Activated T-cell treated with anti-CD3 and anti-CD28 coated beads for 48 hours (primary cell): ENCODE measurements at places on chromosomes 5 and 9.

DNA sequence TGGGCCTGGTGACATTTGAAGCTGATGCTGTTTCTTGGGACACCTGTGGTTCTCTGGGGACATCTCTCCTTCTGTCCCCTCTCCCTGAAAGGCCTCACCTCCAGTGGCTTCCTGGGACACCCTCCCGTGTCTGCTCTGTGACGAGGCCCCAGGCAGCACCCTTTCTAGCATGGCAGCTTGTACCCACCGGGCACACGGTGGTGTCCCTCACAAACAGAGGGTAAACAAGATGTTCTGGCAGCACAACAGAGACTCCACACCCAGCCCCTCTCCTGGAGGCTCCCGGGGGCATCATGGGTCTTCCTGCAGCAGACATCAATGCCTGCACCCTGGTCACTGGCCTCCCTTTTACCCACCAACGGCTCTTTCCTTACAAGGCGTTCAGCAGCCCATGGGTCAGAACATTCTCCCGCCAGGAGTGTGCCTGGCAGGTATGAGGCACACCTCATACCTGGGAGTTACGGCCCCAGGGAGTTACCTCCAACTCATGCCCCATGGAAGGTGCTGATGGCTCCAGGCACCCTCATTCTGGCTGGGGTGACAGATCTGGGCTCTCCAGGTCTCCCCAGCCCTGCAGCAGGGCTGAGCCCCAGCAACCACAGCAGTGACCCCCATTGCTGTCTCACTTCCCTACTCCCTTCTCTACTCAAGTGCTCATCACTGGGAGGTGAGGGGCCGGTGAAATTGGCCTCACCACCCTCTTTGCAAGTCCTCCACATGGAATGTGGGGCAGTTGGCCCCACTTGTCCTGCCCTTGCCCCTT, 51.1 kb downstream of the BARX1 start:
- no peak for DNase-seq

GRCh38 chr9:97786341-97786740, 66.7 kb upstream of the FOXE1 start:
- no peak for DNase-seq

- no peak for DNase-seq
These were observed 23.4 kb upstream of the COL27A1 start for GRCh38 chr9:114131808-114132549.

- DNase-seq = no peak
These were observed 74.8 kb upstream of the TGFBR1 start for GRCh38 chr9:99030092-99030511.

- DNase-seq = no peak
These were observed 611.1 kb downstream of the ACTL7B start for GRCh38 chr9:108244686-108245085.

DNA sequence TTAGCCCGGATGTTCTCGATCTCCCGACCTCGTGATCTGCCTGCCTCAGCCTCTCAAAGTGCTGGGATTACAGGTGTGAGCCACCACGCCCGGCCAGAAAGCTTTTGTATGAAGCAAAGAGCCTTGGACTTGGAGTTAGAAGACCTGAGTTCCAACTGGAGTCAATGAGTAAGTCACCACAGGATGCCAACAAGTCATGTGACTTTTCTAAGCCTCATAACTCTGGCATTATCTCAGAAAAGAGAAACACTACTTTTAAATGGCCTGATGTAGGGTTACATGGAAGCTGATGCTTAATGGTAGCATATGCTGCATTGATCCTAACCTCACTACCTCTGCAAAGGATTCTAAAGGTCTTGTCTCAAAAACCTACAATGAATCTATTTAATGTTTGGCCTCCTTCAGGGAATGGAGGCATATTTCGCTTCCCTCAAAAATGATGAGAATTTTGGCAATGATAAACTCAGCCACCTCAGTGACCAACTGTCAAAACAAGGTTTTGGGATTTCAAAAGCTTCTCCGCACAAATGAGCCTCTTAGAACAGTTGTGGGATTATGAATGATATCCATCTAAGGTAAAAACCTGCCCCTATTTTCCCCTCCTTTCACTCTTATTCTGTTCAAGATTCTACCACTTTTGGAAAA, 236.8 kb downstream of the ACTL7B start:
- no peak for DNase-seq

- DNase-seq = no peak
These were observed 6.5 kb upstream of the FAM163B start for GRCh38 chr9:133615606-133616188.

GRCh38 chr9:19181561-19181960, 48.9 kb upstream of the DENND4C start:
- no peak for DNase-seq

DNA sequence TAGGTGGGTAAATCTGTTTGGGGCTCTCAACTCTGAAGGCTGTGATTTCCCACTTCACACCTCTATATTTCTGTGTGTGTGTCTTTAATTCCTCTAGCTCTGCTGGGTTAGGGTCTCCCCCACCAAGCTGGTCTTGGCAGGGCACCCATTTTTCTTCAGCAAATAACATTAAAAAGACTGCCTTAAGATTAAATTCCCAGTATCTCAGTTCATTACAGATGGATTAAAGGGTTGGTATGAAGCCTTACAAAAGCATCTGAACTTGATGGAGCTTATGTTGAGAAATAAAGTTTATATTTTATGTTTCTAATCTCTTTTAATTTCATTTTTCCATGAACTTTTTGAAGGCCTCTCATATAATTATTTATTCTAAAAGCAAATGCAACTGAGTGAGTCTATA, 11.7 kb downstream of the PCAT7 start:
- DNase-seq = no peak

DNA sequence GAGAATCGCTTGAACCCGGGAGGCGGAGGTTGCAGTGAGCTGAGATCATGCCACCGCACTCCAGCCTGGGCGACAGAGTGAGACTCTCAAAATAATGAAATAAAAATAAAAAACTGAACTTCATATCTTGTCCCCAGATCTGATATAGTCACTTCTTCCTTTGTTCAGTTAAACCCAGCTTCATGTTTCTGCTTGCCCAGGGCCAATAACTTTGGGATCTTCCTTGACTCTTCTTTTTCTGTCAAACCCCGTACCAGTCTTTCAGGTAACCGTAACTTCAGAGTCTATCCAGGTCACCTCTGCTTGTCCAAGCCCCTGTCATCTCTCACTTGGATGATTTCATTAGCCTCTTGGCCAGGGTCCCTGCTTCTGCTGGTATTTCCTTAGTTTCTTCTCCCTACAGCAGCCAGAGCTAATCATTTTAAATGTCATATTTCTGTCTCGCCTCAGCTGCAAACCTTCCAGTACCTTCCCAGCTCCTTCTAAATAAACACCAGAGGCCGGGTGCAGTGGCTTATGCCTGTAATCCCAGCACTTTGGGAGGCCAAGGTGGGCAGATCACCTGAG, 19.7 kb upstream of the ABL1 start:
- DNase-seq = no peak

GRCh38 chr5:134053840-134054338, 49.1 kb upstream of the VDAC1 start:
- no peak for DNase-seq

DNA sequence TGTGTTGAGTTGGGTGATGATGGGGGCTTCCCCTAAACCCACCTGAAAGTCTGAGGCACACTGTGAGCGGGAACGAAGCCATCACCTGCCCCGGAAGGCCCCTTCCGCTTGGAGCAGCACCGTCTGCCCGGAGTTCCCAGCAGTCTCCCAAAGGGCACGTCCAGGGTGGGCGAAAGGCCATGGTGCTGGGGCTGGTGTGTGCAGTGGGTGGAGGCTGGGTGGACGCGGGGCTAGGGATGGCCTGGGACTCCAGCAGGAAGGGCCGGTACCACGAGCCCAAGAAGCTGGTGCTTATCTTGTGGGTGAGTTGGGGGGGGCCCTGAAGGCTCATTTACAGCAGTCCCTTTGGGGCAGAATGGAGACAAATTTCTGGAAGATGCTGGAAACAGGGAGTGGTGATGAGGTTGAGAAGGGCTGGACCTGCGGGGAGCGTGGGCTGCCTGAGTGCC, 4.6 kb downstream of the FLT4 start:
- no peak for DNase-seq

- DNase-seq = peak; percentile 4
These were observed 436.7 kb downstream of the ZSWIM6 start for GRCh38 chr5:61768692-61769281.

DNA sequence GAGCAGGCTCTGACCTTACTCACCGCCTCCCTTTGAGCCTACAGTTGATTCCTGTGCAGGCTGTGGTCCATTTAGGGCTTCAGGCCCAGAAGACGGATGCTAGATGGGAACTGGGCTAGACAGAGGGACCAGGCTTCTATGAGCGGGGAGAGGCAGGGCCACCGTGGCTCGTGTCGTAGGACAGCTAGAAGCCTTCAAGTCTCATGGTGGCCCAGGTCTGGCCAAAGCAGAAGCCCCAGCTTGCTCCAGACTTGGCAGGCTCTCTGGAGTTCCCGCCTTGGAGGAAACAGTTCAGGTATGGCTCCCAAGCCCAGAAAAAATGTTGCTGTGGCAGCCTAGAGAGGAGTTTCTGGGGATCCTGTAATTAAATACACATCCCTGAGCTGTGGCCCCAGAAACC, 10.9 kb upstream of the NR5A1 start:
- no peak for DNase-seq

DNA sequence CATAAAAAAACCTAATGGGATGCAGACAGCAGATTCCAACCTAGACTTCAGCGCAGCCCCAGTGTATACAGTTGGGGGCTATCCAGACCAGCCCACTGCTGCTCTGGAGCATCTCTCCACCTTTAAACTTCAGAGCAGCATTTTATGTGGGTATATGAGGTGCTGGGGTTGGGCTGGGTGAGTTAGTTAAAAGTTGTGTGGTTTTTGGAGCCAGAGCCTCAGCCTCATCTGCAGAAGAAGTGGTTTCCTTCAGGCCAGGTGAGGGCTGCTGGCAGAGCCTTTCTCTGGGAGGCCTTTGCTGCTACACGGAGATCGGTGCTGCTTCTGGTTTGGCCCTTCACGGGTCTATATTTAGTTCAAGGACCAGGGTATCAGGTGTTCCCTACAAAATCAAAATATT, 228.3 kb downstream of the PDZD2 start:
- no peak for DNase-seq

GRCh38 chr5:165035520-165035919, 1530.1 kb downstream of the MAT2B start:
- DNase-seq = no peak

- no peak for DNase-seq
These were observed 144.5 kb upstream of the TNC start for GRCh38 chr9:115262477-115262876.

DNA sequence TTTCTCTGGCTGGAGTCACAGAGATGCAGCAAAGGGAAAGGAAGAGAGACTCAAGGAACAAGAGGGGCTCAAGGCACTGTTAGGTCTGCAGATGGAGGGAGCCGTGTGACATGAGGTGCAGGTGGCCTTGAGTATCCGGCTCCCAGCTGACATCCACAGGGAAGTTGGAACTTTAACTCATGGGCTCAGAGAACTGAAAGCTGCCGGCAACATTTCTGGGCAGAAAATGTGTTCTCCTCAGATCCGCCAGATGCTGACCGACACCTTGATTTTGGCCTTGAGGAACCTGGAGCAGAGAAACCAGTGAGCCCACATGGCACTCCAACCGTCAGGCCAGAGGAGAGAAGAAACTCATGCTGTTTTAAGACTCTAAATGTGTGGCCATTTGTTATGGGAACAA, 258.1 kb upstream of the IRX2 start:
- no peak for DNase-seq

GRCh38 chr5:61824396-61824795, 481.6 kb upstream of the KIF2A start:
- DNase-seq = no peak

- peak; percentile 37 for DNase-seq
These were observed 21.3 kb upstream of the NDST1 start for GRCh38 chr5:150486402-150487198.

DNA sequence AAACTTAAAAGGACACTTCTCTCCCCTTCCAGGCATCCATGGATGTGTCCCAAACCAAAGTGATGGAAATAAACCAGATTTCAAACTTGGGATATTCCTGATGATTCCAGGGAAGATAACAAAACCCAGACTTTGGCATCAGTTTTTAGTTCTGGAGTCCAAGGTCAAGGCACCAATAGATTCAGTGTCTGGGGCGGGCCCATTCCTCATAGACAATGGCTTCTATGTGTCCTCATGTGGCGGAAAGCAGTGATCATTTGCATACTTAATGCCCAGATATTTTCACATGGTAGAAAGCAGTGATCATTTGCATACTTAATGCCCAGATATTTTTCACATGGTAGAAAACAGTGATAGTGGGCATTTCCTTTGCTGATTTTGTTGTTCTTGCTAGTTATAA, 151.4 kb upstream of the DAP start:
- DNase-seq = no peak

GRCh38 chr5:22908586-22908985, 55.4 kb upstream of the CDH12 start:
- no peak for DNase-seq

DNA sequence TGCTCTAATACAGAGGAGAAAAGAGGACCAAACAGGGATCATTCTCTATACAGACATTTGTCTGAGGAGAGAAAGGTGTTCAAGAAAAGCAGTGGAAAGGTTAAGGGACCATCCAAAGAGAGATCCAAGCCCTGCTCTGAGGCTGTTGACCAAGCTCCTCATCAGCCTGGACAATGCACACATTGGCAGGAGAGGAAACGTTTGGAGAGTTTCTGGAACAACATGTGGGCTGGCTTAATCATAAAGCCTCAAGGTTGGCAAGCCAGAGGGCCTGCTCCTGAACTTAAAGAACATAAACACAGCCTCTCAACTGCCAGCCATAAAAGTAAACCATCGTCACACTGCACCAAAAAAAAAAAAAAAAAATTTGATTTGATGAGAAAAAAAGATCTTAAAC, 184.4 kb upstream of the SLC12A2 start:
- DNase-seq = no peak

DNA sequence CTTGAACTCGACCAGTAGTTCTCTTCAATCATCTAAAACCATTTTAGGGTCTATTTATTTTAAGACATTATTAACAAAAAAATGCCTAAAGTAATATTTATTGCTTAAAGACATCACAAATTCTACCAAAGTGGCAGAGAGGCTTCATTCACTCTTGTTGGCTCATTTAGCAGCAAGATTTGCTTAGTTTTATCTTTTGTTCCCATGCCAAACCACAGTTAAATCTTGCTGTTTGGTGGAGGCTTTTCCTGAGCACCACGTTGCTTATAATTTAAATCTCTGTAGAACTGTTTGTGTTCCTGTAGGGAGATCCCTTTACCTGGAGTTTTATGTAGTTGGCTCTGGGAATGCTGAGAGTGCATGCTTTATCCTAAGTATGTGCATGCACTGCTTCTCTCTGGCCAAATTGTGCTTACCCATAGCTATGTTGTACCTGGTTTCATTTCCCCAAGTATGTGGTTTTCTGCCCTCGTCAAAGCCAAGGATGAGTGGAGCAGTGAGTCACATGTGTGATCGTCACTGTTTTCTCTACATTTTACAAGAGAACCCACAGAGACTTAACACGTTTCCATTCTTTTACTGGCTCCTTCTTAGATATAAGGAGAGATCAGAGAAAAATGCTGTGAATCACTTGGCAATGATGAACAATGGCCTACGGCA, 42.1 kb upstream of the MAST4 start:
- DNase-seq = peak; percentile 9

- no peak for DNase-seq
These were observed 21.8 kb upstream of the NINJ1 start for GRCh38 chr9:93155716-93156474.
